ENCODE measurements at places on chromosomes 2 and 18. TPM values are rescaled to one million over a fixed set of nuclear protein-coding genes. Genes with fewer than 3 reads are reported as not detected.

Gene ITGB6
- 461 TPM for total RNA-seq

Gene PAIP2B
- total RNA-seq = 2.0 TPM

Gene LINC00305
- not detected for total RNA-seq

Gene CNOT9
- 39.8 TPM for total RNA-seq

Gene MC5R
- total RNA-seq = not detected

Gene NPHP1
- total RNA-seq = 5.7 TPM

Gene PRKAG3
- not detected for total RNA-seq

Gene DSG3
- 383 TPM for total RNA-seq

Gene SMCHD1
- 56.8 TPM for total RNA-seq

Gene ARHGAP15
- total RNA-seq = not detected

Gene KLF7
- total RNA-seq = 81.5 TPM

Gene APCDD1
- 24.8 TPM for total RNA-seq

Gene CIB4
- total RNA-seq = not detected

Gene GCA
- total RNA-seq = 6.4 TPM

Gene AGXT
- total RNA-seq = not detected

Gene FAM117B
- 2.8 TPM for total RNA-seq

Gene SLC16A14
- total RNA-seq = 0.51 TPM

Gene GTF2A1L
- total RNA-seq = not detected

Gene DSG2
- total RNA-seq = 123 TPM

Gene GALR1
- total RNA-seq = not detected

Gene EIF5B
- 50.6 TPM for total RNA-seq

Gene ZNF24
- 36.3 TPM for total RNA-seq

Gene SFT2D3
- total RNA-seq = 9.2 TPM

Gene ARHGEF4
- 48.8 TPM for total RNA-seq

Gene SLC19A3
- total RNA-seq = 0.83 TPM

Gene CNTNAP5
- total RNA-seq = not detected

Gene STON1
- 0.47 TPM for total RNA-seq

Gene ANKRD62
- total RNA-seq = not detected

Gene TSHZ1
- total RNA-seq = 4.7 TPM

Gene EVX2
- total RNA-seq = not detected

Gene ASIC4
- total RNA-seq = 0.16 TPM

Gene FAM136A
- 33.5 TPM for total RNA-seq

Gene GPN1
- 46.8 TPM for total RNA-seq

Gene ACVR1C
- total RNA-seq = 0.83 TPM

Gene CTLA4
- not detected for total RNA-seq

Gene NAT8
- total RNA-seq = not detected

Gene RPRM
- total RNA-seq = 0.17 TPM

Gene PAX3
- total RNA-seq = not detected

Gene KLHL30
- total RNA-seq = 0.83 TPM

Gene FAM110C
- total RNA-seq = 37.3 TPM

Gene ATOH8
- not detected for total RNA-seq

Gene CAD
- 68.9 TPM for total RNA-seq

Gene KIAA2012
- total RNA-seq = under 0.01 TPM

Gene ADD2
- total RNA-seq = not detected

Gene CERKL
- not detected for total RNA-seq

Gene FOXI3
- total RNA-seq = 2.1 TPM

Gene NXPH2
- not detected for total RNA-seq
